ENCODE measurements at places on chromosomes 13 and 19.

DNA sequence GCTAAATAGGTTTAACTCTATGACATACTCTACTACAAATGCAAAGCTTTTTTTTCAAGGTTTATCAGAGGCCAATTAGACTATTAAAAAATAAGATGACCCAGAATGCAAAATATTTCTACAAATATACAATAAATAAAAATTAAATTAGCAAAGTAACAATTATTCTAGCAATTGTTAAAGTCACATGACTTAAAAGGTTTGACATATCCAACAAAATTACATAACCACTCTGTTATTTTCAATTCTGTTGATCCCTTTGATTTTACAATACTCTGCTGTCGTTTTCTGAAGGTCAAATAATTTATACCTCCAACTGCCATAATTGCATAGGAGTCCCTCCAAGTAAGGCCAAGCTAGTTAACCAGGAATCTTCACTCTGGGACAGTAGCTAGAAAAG, 292.6 kb upstream of the MIR17HG start:
- DNase-seq, result no peak

GRCh38 chr13:31610270-31610998, 128.9 kb upstream of the RXFP2 start:
- DNase-seq, result no peak

DNA sequence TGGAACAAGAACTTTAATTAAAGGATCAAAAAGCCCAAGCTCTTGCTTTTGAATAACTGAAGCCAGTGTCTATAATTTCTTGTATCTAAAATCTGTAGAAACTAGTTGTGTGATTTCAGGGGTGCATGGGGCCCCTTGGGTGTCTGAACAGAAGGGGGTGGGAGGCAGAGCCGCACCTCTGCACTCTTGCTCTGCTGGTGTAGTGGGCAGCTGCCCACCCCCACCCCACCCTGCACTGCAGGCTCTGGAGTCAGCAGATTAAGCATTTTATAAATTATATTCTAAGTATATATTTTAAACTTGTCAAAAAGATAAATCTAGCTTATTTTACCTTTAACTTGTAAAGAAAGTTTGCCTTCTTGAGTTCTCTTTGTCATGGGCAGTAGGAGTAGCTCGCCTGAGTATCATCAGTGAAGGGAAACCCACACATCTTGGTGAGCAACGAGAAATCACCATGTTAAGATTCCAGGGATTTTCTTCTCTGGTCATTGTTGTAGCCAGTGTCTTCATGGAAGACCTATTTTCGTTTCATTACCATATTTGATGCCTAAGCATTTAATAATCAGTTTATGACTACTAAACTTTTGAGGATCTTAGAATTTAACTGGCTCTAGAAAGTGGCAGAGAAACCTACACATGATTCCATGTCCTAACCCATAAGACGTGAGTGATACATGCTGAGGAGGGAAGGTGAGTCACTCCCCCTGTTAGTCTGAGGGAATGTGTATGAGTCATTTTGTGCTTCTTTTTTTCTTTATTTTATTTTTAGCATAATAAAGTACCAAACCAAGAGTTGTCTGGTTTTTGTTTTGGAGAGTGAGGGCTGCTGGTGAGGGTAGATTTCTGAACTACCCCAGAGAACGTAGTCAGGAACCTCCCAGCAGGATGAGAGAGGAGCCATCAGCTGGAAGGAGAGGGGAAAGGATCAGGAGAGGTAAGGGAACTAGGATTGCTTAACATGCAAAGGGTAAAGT, 7.7 kb downstream of the UBE2L5 start:
- peak; percentile 83 for DNase-seq

DNA sequence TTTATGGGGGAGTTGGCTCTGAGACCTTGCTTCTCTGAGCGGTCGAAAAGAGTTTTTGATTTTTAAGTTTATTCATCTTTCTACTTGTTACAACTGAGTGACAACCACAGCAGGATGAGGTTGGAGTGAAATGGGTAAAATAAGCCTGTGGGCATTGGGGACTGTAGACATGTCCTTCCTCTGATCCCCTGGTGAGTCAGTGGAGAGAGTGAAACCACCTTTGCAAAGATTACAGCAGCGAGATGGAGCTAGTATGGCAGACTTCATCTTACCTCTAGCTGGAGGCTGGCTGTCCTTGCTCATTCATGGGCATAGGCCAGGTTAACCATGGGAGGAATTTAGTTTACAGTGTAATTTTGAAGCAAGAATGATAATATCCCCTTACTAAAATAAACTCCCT, 30.9 kb upstream of the PSG9 start:
- no peak for DNase-seq

- DNase-seq, result no peak
These were observed 100.7 kb downstream of the CRYL1 start for GRCh38 chr13:20424949-20425348.

- no peak for DNase-seq
These were observed 15.7 kb downstream of the CAB39L start for GRCh38 chr13:49428041-49428763.

GRCh38 chr19:49626226-49626625, 13.7 kb downstream of the RRAS start:
- DNase-seq, result no peak

Measured in dermis blood vessel endothelial cell (primary cell).